HCT116 (cell line): ENCODE measurements at places on chromosomes 12 and 14. TPM values are rescaled to one million over a fixed set of nuclear protein-coding genes. Genes with fewer than 3 reads are reported as not detected.

The HOTAIR gene
- 0.25 TPM for total RNA-seq

The VEZT gene
- total RNA-seq: 46.4 TPM

The SALL2 gene
- total RNA-seq: 0.47 TPM

The SLC38A4 gene
- not detected for total RNA-seq

GRCh38 chr14:101122237-101123141 is 219.0 kb upstream of the RTL1 start:
- no peaks in the 10 kb centered on the region for H3K36me3 ChIP-seq
- H3K4me3 ChIP-seq: no peak overlapping the region
- H3K4me1 ChIP-seq: no peaks in the 10 kb centered on the region

DNA sequence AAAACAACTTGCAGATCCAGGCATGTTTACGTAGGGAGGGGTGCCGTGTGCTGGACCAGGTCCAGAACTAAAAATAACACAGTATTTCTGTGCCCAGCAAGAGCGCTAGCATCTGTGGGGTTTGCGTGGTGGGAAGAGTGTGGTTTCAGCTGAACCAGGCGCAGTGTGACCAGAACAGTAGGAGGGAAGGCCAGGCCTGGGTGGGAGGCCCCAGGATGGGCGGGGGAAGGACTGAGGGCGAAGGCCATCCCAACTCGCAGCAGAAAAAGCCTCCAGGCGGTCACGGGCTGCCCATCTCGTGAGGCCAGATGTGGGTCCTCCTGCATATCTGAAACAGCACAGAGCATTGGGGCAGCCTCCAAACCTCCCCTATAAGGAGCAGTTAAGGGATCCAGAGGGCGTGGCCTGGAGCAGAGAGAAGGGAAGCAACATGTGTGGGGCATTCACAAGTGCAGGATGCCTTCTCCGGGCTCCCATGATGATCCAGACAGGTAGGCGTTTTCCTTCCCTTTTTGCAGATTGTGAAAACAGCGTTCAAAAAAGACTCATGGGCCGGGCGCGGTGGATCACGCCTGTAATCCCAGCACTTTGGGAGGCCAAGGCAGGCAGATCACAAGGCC is 17.8 kb upstream of the CD9 start:
- no peak for DNase-seq
- H3K27me3 ChIP-seq: no peaks in the 10 kb centered on the region
- peaks cover 51% of the 10 kb centered on the region for H3K4me1 ChIP-seq
- no peaks in the 10 kb centered on the region for H3K36me3 ChIP-seq
- H3K27ac ChIP-seq: no peak overlapping the region
